ENCODE measurements at places on chromosomes 5 and 9.

DNA sequence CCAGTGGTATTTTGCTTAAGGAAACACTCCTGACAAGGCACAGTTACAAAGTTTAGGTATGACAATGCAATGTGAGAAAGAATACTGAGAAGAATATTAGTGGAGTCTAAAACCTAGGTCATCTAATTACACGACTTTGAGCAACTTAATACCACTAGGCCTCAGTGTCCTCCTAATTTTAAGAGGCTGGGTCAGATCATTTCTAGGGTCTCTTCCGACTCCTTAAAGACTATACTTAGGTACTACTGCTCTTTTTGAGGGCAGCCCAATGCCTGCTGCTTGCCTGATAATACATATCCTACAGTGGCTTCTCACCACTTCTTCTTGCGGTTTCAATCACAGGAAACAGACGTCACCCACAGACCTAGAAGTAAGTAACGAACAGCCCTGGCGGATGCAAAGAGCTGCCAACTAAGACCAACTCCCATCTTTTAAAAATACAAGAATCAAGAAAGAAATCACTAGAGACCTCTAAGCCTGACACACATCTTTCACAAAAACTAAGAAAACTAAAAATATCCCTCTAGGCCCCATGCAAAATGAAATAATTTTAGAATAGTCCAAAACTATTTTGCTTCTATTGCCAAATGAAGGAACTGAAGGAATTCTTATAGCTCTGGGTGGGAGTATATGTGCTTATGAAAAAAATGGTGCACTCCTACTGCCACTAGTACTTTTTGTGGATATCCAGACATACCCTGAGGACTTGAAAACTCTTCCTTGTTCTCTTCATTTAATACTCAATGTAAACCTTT is 13.1 kb downstream of the DIAPH1 start:
- peak overlapping the region; percentile 83 for H3K27ac ChIP-seq
- no peaks in the 10 kb centered on the region for H3K36me3 ChIP-seq
- peak overlapping the region; percentile 32 for H3K4me3 ChIP-seq
- peaks cover 49% of the 10 kb centered on the region for H3K4me1 ChIP-seq

DNA sequence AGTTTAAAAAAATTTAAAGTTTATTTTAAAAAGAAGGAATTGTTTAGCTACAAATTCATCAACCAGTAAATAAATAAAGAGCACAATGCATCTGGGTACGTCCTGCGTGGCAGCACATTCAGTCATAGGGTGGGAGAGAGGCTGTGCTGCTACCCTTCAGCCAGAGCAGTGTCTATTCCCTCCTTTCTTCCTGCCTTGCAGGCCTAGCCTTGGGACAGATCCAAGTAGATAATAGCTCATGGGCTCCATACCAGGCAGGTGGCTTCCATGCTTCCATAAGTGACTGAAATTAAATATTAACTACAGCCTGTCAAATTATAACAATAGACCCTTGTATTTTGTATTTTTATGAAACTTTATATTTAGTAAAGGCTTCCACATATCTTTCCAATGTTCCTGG is 408.3 kb upstream of the RGMB start:
- no peak overlapping the region for H3K4me3 ChIP-seq
- H3K27ac ChIP-seq = no peak overlapping the region
- H3K4me1 ChIP-seq = no peaks in the 10 kb centered on the region
- no peaks in the 10 kb centered on the region for H3K27me3 ChIP-seq
- no peak for DNase-seq

DNA sequence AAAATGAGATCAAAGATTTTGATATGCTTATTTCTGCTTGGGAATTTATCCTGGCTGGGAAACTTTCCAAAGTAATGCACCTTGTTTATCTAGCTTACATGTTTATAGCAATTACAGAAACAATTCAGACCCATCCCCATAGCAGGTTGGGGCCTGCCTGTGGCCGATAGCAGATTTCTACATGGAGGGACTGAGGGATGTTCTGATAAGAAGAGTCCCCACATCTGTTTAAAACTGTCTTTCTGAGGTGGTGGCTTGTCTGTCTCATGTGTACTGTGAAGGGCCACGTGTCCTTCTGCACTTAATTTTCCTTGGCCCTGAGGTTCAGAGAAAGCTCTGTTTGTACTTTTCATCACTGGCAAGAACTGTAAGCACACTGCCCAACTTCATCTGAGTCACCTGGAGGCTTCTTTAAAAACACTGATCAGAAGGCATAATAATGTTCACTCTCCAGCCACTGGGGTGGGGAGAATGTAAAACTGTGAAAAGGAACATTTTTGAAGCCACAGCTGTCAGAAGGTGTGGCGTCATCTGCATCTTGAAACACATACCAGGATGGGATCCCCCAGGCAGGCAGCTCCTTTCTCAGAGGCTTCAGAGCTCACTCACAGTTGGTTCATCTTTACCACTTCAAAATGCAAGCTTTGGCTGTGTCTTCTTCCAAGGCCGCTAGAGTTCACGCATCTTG is 80.3 kb downstream of the MAP1B start:
- H3K4me1 ChIP-seq = no peaks in the 10 kb centered on the region
- no peak overlapping the region for H3K27ac ChIP-seq
- no peak overlapping the region for H3K4me3 ChIP-seq
- H3K36me3 ChIP-seq = no peaks in the 10 kb centered on the region
- H3K27me3 ChIP-seq = peaks cover 16% of the 10 kb centered on the region

DNA sequence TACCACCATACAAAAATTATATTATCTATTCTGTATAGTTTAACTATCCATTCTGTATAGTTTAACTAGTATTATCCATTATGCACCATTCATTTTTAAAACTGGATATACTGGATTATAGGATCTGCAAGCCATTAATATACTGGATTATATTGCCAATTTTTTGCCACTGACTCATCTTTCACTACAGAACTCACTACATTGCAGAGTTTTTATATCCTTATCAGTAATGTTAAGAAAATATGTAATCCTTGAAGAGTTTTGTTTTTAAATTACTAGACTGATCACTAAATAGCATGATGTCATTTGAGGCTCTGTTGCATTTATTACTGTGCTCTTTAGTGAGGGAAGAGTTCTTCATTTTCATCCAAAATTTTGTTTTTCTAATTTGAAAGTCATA is 109.8 kb upstream of the SNX2 start:
- H3K4me1 ChIP-seq = no peaks in the 10 kb centered on the region
- H3K36me3 ChIP-seq = no peaks in the 10 kb centered on the region
- H3K27ac ChIP-seq = no peak overlapping the region
- DNase-seq = no peak
- H3K4me3 ChIP-seq = no peak overlapping the region

DNA sequence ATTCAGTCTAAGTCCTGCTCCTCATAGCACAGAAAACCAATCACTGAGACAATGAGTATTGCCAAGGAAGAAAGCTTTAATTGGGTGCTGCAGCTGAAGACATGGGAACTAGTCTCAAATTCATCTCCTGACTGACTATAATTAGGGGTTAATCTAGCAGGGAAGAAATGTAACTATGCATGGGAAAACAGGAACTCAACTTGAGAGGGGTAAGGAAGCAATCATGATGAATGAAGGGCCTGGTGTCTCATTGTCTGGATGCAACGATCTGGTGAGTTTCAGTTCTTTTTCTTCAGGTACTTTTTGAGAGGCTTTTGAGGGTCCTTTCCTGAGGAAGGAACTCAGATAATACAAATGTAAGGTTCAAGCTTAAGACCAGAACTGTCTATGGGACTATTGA is 24.0 kb upstream of the OCLN start:
- no peaks in the 10 kb centered on the region for H3K36me3 ChIP-seq
- no peak overlapping the region for H3K4me3 ChIP-seq
- DNase-seq = no peak
- H3K27ac ChIP-seq = no peak overlapping the region

GRCh38 chr5:73442996-73443627 is 5.5 kb downstream of the FOXD1 start:
- H3K27me3 ChIP-seq = peaks cover 52% of the 10 kb centered on the region
- DNase-seq = no peak
- no peaks in the 10 kb centered on the region for H3K36me3 ChIP-seq

GRCh38 chr5:149760854-149761187 is 30.7 kb downstream of the PPARGC1B start:
- no peaks in the 10 kb centered on the region for H3K36me3 ChIP-seq
- no peaks in the 10 kb centered on the region for H3K27me3 ChIP-seq
- H3K4me1 ChIP-seq = no peaks in the 10 kb centered on the region
- no peak overlapping the region for H3K27ac ChIP-seq

GRCh38 chr5:10639846-10640368 is 76.0 kb downstream of the ANKRD33B start:
- no peak for DNase-seq
- H3K36me3 ChIP-seq = no peaks in the 10 kb centered on the region
- no peaks in the 10 kb centered on the region for H3K27me3 ChIP-seq
- H3K4me3 ChIP-seq = no peak overlapping the region
- H3K4me1 ChIP-seq = peaks cover 14% of the 10 kb centered on the region

GRCh38 chr9:125360601-125361000 is 99.0 kb downstream of the GAPVD1 start:
- peaks cover 80% of the 10 kb centered on the region for H3K36me3 ChIP-seq
- H3K27ac ChIP-seq = no peak overlapping the region
- no peaks in the 10 kb centered on the region for H3K27me3 ChIP-seq

DNA sequence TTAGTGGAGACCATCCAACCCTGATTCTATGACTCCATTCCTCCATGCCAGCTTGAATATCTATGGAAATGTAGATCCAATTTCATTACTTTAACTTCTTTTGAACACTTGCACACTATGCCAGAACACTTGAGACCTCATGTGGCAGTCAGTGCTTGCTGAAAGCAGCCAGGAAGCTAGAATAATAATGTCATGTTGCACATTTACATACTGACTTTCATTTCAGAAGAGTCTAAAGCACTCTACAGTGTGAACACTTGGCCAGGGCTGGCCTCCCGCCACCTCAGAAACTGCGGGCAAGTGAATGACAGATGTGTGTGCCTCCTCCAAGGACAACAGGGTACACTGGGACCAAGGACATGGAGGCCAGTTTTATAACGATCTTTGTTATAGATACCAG is 97.3 kb downstream of the SLF1 start:
- no peaks in the 10 kb centered on the region for H3K27me3 ChIP-seq
- H3K27ac ChIP-seq = no peak overlapping the region
- no peak for DNase-seq
- H3K4me3 ChIP-seq = no peak overlapping the region

DNA sequence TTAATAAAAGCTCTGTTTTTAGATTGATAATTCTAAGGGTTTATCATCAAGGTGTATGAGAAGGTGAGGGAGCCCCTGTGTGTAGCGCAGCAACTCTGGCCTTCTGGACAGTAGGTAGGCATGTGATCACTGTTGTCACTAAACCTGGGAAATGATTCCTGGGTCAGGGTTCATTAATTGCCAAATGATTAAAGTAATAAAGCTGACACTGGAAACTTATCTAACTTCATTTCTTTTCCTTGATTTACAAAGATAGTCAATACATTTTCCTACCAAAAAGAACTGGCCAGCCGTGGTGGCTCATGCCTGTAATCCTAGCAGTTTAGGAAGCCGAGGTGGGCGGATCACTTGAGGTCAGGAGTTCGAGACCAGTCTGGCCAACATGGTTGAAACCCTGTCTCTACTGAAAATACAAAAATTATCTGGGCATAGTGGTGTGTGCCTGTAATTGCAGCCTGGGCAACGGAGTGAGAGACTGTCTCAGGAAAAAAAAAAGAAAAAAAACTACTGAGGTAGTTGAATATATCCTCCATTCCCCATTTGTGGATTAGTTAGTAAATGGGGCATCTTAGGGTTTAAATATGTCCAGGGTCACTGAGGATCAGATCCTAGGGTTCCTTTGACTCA is 2.4 kb downstream of the EHMT1 start:
- peaks cover 65% of the 10 kb centered on the region for H3K4me1 ChIP-seq
- H3K27ac ChIP-seq = no peak overlapping the region
- H3K36me3 ChIP-seq = peaks cover 7% of the 10 kb centered on the region
- H3K27me3 ChIP-seq = no peaks in the 10 kb centered on the region
- DNase-seq = no peak
- H3K4me3 ChIP-seq = no peak overlapping the region

- H3K36me3 ChIP-seq = no peaks in the 10 kb centered on the region
- no peak for DNase-seq
- no peaks in the 10 kb centered on the region for H3K4me1 ChIP-seq
- H3K27me3 ChIP-seq = no peaks in the 10 kb centered on the region
- no peak overlapping the region for H3K27ac ChIP-seq
These were observed 26.2 kb downstream of the PPARGC1B start for GRCh38 chr5:149756354-149756753.

DNA sequence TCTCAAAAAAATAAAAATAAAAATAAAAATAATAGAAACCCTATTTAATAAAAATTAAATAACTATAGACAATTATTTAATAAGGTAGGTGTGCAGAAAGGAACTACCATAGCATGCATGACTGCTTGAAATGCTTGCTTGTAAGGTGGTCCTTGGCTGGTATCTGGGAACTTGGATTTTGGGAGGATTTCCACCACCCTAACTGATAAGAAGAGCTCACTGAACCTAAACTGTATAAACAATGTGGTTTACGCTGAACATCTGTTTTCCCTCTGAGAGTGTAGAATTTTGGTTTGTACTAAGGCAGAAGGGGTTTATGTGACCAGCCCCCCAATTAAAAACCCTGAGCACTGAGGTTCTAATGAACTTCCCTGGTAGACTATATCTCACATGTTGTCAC is 31.2 kb downstream of the CPLANE1 start:
- no peak for DNase-seq
- peaks cover 7% of the 10 kb centered on the region for H3K36me3 ChIP-seq
- no peak overlapping the region for H3K27ac ChIP-seq
- H3K4me3 ChIP-seq = no peak overlapping the region
- H3K27me3 ChIP-seq = no peaks in the 10 kb centered on the region
- H3K4me1 ChIP-seq = peaks cover 4% of the 10 kb centered on the region

- H3K4me3 ChIP-seq = no peak overlapping the region
- H3K27me3 ChIP-seq = no peaks in the 10 kb centered on the region
- no peak for DNase-seq
- no peaks in the 10 kb centered on the region for H3K4me1 ChIP-seq
- H3K27ac ChIP-seq = no peak overlapping the region
These were observed 176.7 kb downstream of the NXNL2 start for GRCh38 chr9:88711719-88712118.

- no peaks in the 10 kb centered on the region for H3K4me1 ChIP-seq
- no peak overlapping the region for H3K4me3 ChIP-seq
These were observed 181.2 kb upstream of the GPR151 start for GRCh38 chr5:146697211-146697610.

GRCh38 chr5:168022446-168023169 is 268.8 kb upstream of the WWC1 start:
- no peaks in the 10 kb centered on the region for H3K27me3 ChIP-seq
- H3K4me3 ChIP-seq = no peak overlapping the region
- no peaks in the 10 kb centered on the region for H3K36me3 ChIP-seq
- no peak for DNase-seq
- no peaks in the 10 kb centered on the region for H3K4me1 ChIP-seq

GRCh38 chr9:135146766-135147473 is 59.5 kb downstream of the OLFM1 start:
- no peak overlapping the region for H3K4me3 ChIP-seq
- H3K27ac ChIP-seq = no peak overlapping the region
- H3K36me3 ChIP-seq = no peaks in the 10 kb centered on the region
- peaks cover 40% of the 10 kb centered on the region for H3K27me3 ChIP-seq
